Stimulated activated CD8-positive, alpha-beta memory T cell treated with anti-CD3 and anti-CD28 coated beads, Interleukin-4, amount 100 ng/mL, for 1 hour (primary cell): ENCODE measurements at places on chromosomes 1 and 21.

DNA sequence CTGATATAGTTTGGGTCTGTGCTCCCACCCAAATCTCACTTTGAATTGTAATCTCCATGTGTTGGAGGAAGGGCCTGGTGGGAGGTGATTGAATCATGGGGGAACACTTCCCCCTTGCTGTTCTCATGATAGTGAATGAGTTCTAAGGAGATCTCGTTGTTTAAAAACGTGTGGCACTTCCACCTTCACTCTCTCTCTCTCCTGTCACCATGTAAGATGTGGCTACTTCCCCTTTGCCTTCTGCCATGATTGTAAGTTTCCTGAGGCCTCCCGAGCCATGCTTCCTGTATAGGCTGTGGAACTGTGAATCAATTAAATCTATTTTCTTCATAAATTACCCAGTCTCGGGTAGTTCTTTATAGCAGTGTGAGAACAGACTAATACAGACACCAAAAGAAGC is 40.4 kb downstream of the FRRS1 start:
- DNase-seq = no peak

DNA sequence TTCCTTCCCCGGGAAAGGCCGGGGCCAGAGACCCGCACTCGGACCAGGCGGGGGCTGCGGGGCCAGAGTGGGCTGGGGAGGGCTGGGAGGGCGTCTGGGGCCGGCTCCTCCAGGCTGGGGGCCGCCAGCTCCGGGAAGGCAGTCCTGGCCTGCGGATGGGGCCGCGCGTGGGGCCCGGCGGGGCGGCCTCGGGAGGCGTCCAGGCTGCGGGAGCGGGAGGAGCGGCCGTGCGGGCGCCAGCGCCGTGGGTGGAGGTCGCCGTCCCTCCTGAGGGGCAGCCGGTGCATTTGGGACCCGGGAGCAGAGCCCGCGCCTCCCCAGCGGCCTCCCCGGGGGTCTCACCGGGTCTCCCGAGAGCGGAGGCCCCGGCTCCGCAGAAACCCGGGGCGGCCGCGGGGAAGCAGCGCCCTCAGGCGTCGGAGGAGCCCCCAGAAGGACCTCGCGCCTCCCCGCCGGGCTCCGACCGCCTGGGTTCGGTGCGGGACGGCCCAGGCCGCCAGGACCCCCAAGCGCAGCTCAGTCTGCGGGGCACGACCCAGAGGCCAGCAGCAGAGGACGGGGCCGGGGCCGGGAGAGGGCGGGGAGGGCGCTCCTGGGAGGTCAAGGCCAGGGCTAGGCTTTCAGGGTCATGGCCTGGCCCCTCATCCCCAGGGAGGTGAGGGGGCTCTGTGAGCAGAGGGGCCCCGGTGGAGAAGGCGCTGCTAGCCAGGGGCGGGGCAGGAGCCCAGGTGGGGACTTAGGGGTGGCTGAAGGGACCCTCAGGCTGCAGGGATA is 7.2 kb upstream of the SLX9 start:
- DNase-seq = no peak

- no peak for DNase-seq
Observed at GRCh38 chr1:207798847-207799246, 47.0 kb downstream of the CD46 start.

DNA sequence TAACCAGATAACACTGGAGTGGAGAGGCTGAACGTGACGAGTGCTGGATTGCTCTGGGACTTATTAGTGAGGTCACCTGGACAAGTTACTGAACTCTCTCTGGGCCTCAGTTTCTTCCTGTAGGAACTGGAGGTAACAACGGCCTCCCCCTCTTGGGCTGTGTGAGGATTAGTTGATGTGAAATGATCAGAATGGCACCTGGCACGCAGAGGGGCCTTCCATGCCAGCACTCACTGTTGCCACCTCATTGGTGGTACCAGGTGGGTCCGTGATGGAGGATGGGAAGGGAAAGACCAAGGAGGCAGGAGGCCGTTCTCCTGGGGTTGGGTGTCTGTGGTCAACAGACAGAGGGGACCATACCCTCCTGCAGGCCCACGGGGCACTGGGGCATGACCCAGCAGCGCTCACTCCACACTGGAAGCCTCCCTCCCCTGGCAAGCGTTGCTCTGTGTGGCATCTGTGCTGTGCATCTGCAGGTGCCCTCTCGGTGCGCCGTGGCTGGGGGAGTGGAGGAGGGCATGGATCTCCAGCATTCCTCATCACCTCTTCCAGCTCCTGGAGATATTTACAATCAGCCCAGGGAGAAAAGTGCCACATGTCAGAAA is 349.5 kb upstream of the VAMP3 start:
- DNase-seq = no peak

DNA sequence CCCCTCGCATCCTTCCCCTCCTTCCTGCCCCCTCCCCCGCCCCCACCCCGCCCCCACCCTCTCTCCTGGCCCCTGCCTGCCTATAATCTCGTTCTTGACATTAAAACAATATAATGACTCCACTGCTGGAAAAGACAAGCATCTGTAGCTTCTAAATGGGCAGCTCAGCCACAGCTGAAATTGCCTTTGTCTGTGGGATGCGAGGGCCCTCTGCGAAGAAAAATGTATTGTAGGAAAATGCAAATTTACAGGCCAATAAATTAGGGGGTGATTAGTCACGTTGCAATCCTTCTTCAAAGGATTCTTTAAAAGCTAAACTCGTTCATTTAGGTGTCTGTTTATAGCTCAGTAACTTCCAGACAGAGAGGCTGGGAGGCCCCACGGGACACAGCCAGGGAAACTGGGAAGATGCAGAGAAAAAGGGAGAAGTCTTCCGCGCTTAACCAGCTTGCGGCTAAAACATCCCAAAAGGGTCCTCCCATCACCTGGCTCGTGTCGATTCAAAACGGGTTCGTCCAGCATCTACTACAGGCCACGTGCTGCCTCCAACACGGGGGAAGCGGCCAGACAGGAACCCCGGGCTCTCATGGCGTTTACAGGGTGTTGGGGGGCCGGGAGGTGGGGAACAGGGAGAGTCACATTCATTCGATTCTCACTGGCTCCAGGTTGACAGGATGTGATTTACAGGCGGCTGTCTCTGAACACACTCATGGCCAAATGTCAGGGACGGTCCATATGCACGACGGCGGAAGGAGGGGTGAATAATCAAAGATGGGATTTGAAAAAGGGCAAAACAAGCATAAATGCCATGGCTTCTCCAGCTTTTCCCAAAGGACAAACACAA is 100.5 kb upstream of the ZBTB40 start:
- no peak for DNase-seq

DNA sequence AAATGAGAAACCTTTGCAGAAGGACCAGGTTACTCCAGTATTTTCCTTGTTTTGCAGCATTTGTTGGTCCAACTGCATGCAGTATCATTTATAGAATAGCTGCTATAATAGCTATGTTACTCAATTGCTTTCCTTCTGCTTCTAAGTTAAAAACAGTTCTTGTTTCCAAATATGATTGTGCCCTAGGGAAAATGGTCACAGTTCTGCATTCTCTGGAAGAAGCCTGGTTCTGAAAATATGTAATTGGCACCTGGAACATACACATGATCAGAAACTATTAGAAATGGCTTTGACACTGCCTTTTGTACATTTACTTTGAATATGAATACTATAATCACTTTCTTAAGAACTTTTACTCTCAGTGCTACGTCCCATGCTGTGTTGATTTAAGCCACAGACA is 33.6 kb downstream of the HENMT1 start:
- DNase-seq = no peak

DNA sequence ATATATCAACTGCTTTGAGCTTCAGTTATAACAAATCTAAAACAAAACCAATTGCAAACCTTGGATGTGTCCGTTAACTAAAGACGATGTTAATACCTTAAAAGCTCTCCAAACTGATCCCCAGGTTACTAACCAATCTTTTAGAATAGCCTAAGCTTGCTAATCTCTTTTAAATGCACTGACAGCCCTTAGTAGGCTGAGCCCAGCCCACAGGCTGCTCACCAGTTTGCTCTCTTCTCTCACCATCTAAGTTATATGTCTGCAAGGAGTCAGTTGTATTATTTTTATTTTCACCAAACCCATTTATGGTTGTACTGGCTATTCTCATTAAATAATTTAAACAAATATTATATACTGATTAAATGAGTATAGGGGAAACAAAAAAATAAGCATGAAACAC is 199.5 kb downstream of the ADGRL2 start:
- DNase-seq = no peak
